ENCODE measurements at places on chromosomes 2 and 18.
A peak's percentile ranks its signal among the peaks of the same experiment; 100 is the strongest.

DNA sequence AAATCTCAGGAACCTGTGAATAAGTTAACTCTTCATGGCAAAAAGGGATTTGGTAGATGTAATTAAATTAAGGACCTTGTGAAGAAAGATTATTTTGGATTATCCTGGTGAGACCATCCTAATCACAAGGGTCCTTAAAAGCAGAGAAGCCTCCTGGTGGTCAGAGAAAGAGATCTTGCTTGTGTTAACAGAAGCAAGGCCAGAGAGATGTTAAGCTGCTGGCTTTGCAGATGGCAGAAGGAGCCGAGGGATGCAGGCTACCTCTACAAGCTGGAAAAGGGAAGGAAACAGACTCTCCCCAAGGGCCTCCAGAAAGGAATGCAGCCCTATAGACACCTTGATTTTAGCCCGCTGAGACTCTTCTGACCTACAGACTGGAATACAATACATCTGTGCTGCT lies 197.0 kb downstream of the STK39 start:
- no peak for DNase-seq

DNA sequence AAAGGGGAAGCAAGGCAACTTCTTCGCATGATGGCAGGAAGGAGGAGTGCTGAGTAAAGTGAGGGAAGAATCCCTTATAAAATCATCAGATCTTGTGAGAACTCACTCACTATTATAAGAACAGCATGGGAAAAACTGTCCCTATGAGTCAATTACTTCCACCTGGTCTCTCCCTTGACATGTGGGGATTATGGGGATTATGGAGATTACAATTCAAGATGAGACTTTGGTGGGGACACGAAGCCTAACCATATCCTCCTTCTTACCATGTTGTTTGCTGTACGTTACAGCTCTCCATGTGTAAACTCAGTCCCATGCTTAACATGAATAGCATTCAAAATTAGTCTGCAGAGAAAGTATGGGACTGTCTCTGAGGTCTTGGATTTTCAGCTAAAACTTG lies 1096.8 kb upstream of the ACVR2A start:
- no peak for DNase-seq

GRCh38 chr18:4068552-4069158 lies 386.5 kb downstream of the DLGAP1 start:
- DNase-seq, result no peak

DNA sequence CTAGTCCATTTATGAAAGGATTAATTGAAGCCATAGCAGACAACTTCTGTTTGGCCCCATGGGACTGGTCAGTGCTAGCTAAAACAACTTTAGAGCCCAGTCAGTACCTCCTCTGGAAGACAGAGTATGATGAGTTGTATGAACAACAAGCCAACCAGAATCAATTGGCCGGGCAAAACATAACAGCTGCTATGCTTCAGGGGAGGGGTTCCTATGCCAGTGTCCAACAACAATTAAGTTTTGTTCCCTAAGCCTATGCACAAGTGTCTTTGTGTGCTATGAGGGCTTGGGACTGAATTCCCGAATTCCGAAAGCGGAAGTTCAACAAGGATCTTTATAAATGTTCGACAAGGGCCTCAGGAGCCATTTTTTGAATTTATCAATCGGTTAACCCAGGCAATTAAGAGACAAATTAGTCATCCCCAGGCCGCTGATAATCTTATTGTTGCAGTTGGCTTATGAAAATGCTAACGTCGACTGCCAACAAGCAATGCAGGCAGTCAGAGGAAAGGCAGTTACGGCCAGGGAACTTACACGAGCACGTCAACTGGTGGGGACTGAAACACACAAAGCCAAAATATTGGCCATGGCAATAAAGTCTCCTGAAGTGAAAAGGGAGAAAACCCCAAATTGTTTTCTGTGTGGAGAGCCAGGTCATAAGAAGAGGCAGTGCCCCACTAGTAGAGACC lies 57.9 kb downstream of the ZNF638 start:
- no peak for DNase-seq

- DNase-seq, result no peak
Measured at GRCh38 chr2:55418072-55418471, 1.6 kb downstream of the CCDC88A start.

DNA sequence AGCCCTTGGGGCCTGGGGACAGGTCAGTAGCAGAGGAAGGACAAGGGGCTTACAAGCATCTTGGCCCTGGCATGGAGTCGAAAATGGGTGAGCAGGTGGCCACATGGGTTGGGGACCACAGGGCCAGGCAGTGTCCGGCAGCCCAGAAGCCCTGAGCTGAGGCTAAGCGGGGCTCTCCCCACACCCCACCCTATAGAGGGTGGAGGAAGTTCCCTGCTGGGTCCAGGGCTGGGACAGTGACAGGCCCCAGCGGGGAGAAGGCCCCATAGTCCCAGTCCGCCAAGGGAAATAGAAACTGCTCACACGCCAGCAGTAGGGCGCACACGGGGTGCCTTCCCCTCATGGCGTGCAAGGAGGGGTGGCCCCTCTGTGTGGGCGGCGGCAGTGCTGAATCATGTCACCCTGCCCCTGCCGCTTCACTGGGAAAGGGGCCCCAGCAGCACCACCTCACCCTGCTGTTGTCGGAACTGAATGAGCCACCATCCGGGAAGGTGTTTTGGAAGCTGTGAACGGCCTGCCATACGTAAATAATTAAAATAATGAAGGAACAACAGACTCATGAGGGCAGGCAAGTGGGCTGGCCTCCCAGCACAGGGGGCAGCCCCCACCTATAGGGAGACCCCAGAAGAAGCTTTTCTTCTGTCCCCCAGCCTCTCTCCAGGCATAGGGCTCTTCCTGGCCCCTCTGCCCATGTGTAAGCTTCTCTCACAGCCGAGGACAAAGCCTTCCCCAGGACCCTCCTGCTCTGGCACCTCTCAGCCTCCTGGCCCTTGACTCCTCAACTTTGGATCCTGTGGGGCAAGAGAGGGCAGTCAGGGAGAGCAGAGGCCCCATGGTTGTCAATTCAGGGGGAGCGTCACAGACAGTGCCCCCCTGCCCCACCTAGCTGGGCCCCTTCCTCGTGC lies 12.7 kb upstream of the DUSP2 start:
- DNase-seq, result peak; percentile 67

DNA sequence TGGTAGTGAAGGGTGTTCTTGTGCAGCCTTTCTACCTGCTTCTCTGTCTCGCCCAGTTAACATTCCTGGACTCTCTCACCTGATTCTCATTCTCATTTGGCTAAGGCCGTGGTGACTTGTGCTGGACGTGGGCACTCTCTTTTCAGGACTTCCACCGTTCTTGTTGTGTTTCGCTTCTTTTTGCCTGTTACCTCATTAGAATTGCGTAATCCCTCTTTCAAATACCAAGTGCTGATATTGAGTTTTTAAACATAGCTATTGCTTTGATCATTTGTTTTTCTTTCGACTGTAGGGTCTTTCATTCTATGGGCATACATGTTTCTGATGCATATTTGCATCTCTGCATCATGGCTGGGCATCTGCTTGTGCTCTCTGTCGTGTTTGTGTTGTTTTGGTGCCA lies 287.0 kb downstream of the ALPK2 start:
- no peak for DNase-seq

Data from effector CD4-positive, alpha-beta T cell (primary cell).